COR-L47 (cell line): ENCODE measurements at places on chromosomes 5 and 9.

DNA sequence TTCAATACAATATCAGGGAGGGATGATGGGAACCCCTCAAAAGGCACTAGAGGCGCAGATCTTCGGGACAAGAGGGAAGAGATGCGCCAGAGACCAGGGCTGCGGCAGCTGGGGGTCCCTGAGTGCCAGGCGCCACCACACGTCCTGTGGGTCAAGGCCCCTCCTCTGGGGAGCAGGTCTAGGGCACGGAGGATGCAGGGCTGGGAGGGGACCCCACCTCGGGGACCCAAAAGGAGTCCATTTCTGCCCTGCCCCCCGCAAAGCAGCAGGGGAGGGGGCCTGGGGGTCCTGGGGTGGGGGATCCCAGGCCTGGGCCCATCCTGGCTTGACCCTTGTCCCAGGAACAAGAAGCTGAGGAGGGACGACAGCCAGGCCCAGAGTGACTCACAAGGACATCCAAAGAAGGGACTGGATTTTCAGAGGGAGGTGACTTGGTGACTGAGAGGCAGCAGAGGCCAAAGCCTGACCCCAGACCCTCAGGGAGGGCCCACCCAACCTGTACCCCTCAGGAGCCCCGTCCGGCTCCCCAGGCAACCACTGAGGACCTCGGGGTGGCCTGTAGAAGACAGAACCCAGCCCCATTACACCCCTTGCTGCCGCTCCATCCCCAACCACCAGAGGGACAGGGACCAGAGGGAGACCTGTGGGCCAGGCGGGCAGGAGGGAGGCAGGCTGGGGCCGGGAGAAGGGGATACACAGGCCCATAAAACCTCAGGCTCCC lies 54.2 kb downstream of the LRSAM1 start:
- DNase-seq = peak; percentile 13

GRCh38 chr5:133933670-133934295 lies 34.6 kb downstream of the C5orf15 start:
- DNase-seq = no peak

DNA sequence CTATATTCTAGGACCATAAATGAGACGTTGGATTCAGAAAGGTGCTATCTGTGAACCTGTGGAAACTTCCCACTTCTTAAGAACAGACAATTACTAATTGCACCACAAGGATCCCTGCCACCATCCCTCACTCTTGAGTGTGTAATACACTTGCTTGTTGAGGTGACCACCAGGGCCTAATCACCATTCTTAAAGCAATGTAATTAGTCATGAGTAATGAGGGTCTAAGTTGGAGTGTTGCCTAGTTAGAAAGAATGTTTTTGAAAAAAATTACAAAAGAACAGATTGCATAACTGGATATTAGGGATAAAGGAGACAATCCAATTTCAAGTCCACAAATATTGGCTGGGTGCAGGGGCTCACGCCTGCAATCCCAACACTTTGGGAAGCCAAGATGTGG lies 56.9 kb upstream of the TRIO start:
- no peak for DNase-seq

DNA sequence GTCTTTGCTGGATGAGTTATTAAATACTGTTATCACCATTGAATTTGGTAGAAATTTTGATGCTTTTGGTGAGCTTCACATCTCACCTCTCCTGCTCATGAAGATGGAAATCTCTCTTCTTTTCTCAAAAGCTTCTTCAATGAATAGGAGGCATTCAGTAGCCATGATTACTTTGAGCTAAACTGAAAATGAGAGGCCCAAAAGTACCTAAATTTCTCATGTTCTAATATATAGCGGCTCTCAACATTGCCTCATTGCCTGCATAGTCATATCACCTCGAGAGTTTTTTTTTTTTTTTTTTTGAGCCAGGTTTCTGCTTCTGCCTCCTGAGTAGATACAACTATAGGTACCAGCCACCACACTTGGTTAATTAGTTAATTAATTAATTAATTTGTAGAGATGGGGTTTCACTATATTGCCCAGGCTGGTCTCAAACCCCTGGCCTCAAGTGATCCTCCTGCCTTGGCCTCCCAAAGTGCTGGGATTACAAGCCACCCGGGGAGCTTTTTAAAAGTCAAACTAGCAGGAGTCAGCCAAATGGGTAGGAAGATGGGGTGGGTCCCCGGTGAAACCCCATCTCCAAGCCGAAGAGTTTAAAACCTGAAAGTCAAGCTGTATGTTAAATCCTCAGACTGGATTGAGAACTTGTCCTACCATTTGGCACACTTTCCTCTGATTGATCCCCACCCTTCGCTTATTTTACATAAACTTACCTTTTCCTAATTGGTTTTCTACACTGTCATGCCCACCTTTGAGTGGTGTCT lies 169.0 kb downstream of the DOCK2 start:
- DNase-seq = no peak

- DNase-seq = no peak
These were observed 52.9 kb upstream of the MIER3 start for GRCh38 chr5:57004800-57005199.

GRCh38 chr9:116954731-116955130 lies 267.6 kb downstream of the TRIM32 start:
- DNase-seq = no peak

GRCh38 chr9:27157097-27157496 lies 48.1 kb downstream of the TEK start:
- DNase-seq = no peak

- no peak for DNase-seq
These were observed 136.5 kb upstream of the PITX1 start for GRCh38 chr5:135170500-135170899.

DNA sequence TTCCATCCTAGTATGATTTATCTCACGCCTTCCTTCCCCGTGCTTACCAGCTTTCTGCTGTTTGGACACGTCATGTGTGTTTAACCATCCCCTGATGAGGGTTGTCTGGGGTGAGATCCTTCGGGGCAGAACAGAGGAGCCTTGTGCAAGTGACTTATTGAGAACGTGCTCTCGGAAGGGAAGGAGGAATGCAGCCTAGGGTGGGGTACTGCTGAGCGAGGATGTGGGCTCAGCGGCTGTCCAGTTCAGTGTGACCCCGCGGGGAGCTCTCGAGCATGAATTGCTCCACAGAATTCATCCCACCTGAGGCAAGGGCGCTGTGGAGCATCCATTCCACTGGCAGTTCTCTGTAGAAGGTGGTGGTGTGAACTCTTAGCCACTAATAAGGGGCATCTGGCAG lies 4.0 kb downstream of the MYOZ3 start:
- DNase-seq = no peak

- no peak for DNase-seq
These were observed 887 bp upstream of the PDE8B start for GRCh38 chr5:77209495-77210090.

DNA sequence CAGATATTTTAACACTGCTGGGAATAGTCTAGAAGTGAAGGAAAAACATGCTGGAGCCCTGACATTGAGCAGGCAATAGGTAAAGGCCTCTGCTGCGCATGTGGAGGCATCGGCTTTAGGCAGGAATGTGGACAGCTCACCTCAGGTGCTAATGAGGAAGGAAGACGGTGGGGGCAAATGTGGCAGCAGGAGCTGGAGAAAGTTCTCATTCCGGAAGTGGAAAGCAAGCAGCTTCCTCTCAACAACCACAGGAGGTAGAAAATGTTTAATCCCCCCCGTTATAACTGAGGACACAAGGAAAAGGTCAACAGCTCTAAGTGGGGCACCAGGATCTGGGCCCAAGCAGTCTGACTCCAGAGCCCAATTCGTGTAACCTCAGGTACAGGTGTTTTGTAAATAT lies 7.6 kb upstream of the RPS14 start:
- no peak for DNase-seq

GRCh38 chr5:155056644-155057269 lies 43.2 kb downstream of the KIF4B start:
- no peak for DNase-seq

- DNase-seq = no peak
These were observed 47.3 kb downstream of the CACNA1B start for GRCh38 chr9:137924761-137925369.

GRCh38 chr5:91528831-91529230 lies 145.7 kb upstream of the ARRDC3 start:
- DNase-seq = no peak

DNA sequence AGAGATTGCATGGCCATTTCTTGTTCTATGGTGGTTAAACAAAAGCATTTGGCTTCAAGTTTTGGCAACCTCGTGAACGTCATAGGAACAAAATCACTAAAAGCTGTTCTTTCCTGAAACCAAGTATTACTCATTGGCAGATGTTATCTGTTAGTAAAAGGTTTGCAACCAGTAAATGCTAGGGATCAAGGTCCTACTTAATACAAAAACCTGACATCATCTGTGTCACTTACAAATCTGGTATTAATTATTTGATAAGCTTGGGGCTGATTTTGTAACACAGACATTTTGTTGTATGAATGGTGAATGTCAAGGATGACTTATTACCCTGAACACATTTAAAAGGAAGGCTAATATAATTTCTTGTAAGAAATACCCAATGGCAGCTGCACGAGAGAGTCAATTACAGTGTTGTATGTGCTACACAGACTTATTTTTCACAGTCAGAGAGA lies 486.4 kb upstream of the ZNF608 start:
- no peak for DNase-seq

- no peak for DNase-seq
These were observed 159.1 kb upstream of the ACOT12 start for GRCh38 chr5:81552852-81553566.

GRCh38 chr5:117118499-117118898 lies 543.9 kb upstream of the SEMA6A start:
- no peak for DNase-seq

DNA sequence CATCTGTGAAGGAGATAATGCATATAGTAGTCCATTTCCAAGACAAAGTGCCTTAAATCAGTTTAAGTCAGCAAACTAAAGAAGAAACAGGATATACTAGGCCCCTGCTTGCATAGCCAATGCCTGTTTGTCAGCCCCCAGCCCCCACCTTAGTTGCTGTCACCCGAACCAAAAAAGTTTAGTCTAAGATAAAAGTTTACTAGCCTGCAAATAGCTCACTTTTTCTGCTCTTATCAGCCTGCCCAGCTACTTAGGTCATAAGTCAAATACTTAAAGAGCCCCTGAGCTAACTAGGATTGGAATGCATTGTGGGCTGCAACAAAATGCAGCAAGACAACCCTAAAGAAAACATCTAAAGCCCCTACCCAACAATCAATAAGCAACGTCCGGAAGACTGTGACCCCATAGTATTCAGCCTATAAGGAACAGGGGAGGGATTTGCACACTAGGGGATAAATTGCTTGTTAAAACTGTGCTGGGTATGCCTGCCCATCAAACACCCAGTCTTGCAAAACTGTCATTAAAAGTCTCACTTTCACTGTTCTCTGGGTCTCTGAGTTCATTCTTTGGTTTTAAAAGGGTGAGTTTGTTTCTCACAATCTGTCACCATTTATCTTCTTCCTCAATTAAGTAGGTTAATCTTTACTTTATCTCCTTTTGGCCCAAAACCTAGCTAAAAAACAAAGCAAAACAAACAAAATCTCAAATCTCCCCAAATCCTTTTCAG lies 92.4 kb upstream of the CEP78 start:
- DNase-seq = no peak

DNA sequence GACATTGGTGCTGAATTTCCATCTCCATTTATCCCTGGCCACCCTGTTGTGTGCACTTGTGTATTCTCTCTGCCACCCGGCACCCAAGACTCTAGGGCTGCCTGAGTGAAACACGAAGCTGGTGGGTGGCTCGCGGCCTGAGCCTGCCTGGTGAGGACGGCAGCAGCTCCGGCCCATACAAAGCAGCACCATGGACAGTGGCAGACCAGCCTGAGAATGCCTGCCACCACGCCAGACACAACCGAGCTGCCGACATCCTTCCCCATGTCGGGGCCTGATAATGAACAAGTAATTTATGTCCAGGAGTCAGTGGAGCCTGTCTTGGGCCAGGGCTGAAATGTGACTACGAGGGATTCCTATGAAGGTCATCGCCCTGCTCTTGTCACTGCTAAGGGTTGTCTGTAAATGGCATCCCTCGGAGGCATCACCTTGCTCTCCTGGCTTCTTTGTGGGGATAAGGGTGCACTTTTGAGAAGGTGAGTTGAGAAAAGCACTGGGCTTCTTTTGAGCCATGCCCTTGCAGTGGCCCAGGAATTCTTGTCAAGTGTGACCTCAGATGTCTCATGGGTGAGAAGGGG lies 175.7 kb downstream of the MELK start:
- no peak for DNase-seq

GRCh38 chr5:115336201-115336720 lies 39.8 kb upstream of the CCDC112 start:
- DNase-seq = no peak

- no peak for DNase-seq
These were observed 169.4 kb downstream of the PAPPA start for GRCh38 chr9:116323012-116323411.

GRCh38 chr5:125261505-125262250 lies 515.2 kb upstream of the ZNF608 start:
- no peak for DNase-seq

GRCh38 chr5:36457511-36458270 lies 148.7 kb upstream of the SLC1A3 start:
- DNase-seq = no peak

GRCh38 chr9:135799261-135799660 lies 97.3 kb downstream of the KCNT1 start:
- no peak for DNase-seq

DNA sequence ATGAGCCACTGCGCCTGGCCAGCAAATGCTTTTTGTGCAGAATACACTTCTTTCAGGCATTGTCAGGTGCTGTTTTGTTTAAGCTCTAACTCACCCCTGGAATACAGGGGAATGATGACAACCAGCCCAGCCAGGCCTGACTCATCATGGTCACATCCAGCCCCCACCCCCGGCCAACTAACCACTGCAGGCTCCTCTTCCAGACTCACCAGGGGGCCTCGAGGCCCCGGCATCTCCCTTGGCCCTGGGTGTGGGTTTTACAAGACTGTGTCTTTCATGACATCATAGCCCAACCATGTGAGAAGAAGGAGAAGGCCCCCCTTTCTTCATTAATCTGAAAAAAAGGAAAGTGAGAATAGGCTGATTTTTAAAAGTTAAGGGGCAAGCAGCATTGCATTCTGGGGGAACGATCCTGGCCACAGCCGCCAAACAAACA lies 35.5 kb downstream of the OLFML2A start:
- DNase-seq = no peak

- DNase-seq = no peak
These were observed 36.9 kb downstream of the DYNC2I2 start for GRCh38 chr9:128619779-128620178.

GRCh38 chr5:50898966-50899365 lies 232.5 kb downstream of the PARP8 start:
- DNase-seq = no peak

DNA sequence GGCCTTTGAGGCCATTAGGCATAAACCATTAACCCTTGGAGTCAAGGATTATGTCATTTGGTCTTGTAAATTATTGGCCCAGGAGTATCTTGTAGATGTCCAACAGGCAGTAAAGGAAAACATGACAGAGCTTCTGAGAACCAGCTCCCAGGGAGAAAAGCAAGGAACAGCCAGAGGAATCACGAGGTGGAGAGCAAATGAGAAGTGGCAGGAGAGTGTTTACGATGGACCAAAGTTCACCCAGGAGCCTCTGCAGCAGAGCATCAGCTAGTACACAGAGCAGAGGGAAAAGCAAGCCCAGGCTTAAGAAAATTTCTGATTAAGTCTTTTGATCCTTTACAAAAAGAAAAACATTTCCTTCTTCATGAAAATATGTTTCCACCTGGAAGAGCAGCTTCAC lies 206.2 kb downstream of the NDUFS4 start:
- no peak for DNase-seq

- no peak for DNase-seq
These were observed 323.8 kb downstream of the CDK5RAP2 start for GRCh38 chr9:120256146-120256545.
